SK-N-SH (cell line): ENCODE measurements at places on chromosomes 6 and 20. TPM values are rescaled to one million over a fixed set of nuclear protein-coding genes. Genes with fewer than 3 reads are reported as not detected.

Gene HUS1B
- polyA plus RNA-seq = 0.19 and 0.30 TPM in 2 replicates

Gene LY6G5C
- polyA plus RNA-seq = 0.60 and 1.1 TPM in 2 replicates

Gene TINAG
- polyA plus RNA-seq = 0.13 and 0.29 TPM in 2 replicates

Gene CRISP2
- polyA plus RNA-seq = not detected in 2 replicates

Gene FAM209B
- not detected in 2 replicates for polyA plus RNA-seq

GRCh38 chr6:135344526-135344925 lies 153.0 kb downstream of the AHI1 start:
- no peak for DNase-seq
- H3K36me3 ChIP-seq = no peaks in the 10 kb centered on the region
- H3K27ac ChIP-seq = no peak overlapping the region
- no peak overlapping the region for H3K4me3 ChIP-seq
- H3K4me1 ChIP-seq = peaks cover 13% of the 10 kb centered on the region; the same call in 1 of the 2 replicates

- H3K4me1 ChIP-seq = no peaks in the 10 kb centered on the region; the same call in 1 of the 2 replicates
- no peak for DNase-seq
- no peaks in the 10 kb centered on the region for H3K27me3 ChIP-seq
- no peaks in the 10 kb centered on the region for H3K36me3 ChIP-seq
These were observed 22.1 kb upstream of the FKBP1A start for GRCh38 chr20:1414982-1415381.
